ENCODE measurements at places on chromosomes 12 and 14. TPM values are rescaled to one million over a fixed set of nuclear protein-coding genes. Genes with fewer than 3 reads are reported as not detected.

- H3K36me3 ChIP-seq = no peaks in the 10 kb centered on the region
- H3K27ac ChIP-seq = no peak overlapping the region
- H3K4me3 ChIP-seq = no peak overlapping the region
- no peak for DNase-seq
- H3K27me3 ChIP-seq = no peaks in the 10 kb centered on the region
- peaks cover 12% of the 10 kb centered on the region for H3K4me1 ChIP-seq
These were observed 84.2 kb downstream of the LRRC74A start for GRCh38 chr14:76910371-76910890.

GRCh38 chr12:105040476-105040875, 43.8 kb downstream of the ALDH1L2 start:
- H3K27ac ChIP-seq = no peak overlapping the region
- peaks cover 9% of the 10 kb centered on the region for H3K4me1 ChIP-seq
- no peak overlapping the region for H3K4me3 ChIP-seq
- no peak for DNase-seq

DNA sequence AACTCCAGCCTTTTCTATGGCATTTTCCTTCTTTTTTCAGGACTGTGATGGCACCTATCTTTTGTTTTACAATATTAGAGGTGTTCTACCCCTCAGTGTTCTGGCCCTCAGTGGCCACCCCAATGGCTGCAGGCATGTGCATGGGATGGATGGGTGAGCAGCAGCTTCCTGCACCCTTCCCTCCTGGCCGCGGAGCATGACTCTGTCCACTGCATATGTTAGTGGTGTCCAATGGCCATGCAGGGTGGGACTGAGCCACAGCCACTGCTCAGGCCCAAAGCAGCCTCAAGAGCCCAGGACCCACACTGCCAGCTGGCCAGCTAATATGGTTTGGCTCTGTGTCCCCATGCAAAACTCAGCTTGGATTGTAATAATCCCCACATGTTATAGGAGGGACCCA, 1032.3 kb upstream of the FBXO33 start:
- DNase-seq = no peak
- no peaks in the 10 kb centered on the region for H3K4me1 ChIP-seq
- no peaks in the 10 kb centered on the region for H3K27me3 ChIP-seq
- H3K36me3 ChIP-seq = no peaks in the 10 kb centered on the region
- H3K27ac ChIP-seq = no peak overlapping the region

- H3K4me3 ChIP-seq = no peak overlapping the region
- no peak overlapping the region for H3K27ac ChIP-seq
- H3K4me1 ChIP-seq = no peaks in the 10 kb centered on the region
- H3K36me3 ChIP-seq = no peaks in the 10 kb centered on the region
- no peak for DNase-seq
These were observed 55.3 kb upstream of the TMCC3 start for GRCh38 chr12:94705676-94706075.

The PRIMA1 gene
- 1.1 TPM for total RNA-seq

GRCh38 chr14:90658541-90658967, 157.7 kb downstream of the TTC7B start:
- DNase-seq = no peak
- no peak overlapping the region for H3K27ac ChIP-seq
- H3K36me3 ChIP-seq = no peaks in the 10 kb centered on the region
- H3K4me3 ChIP-seq = no peak overlapping the region

DNA sequence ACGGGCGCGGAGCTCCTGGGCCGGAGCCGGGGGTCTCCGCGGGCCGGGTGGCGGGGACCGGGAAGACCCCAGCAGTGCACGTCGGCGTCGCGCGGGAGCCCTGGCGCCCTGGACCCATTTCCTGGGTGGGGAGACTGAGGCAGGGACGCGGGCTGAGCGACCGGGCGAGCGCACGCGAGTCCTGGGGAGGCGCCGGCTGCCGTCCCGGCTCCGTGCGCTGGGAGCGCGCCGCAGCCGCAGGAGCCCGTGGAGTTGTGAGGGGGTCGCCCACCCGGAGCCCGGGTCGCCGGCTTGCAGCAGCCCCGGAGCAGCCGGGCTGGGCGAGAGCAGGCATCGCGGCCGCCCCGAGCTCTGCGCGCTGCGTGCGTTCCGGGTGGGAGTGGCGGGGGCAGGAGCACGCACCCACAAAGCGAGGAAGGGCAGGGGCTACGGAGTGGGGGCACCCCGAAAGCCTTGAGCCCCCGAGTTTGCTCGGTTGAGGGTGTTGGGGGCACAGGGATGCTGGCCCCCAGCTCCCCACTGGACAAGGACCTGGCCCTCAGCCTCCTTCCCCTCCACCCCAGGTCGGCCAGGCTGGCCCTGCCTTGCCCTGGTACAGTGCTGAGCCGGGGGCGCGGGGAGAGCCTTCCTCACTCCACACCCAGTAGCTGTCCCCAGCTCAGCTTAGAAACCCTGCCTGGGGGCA, 620 bp downstream of the MMP17 start:
- peaks cover 20% of the 10 kb centered on the region for H3K4me1 ChIP-seq
- H3K36me3 ChIP-seq = no peaks in the 10 kb centered on the region
- H3K27ac ChIP-seq = no peak overlapping the region
- peak overlapping the region; percentile 40 for H3K4me3 ChIP-seq
- peaks cover 1% of the 10 kb centered on the region for H3K27me3 ChIP-seq
- DNase-seq = no peak

DNA sequence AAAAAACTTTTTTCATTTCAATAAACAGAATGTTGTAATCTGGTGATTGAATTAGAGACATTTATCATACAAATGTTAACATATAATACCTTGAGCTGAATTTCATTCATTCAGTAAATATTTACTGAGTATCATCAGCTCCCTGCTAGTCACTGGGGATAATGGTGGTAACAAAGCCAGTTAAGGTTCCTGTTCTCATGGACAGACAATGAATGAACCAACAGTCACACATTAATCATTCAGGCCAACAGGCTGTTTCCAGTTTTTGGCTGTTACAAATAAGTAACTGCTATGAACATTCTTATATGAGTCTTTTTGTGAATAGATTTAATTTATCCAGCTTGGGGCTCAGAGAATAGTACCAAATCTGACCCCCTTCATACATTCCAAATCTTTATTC, 13.5 kb downstream of the EXD2 start:
- H3K4me3 ChIP-seq = no peak overlapping the region
- no peaks in the 10 kb centered on the region for H3K27me3 ChIP-seq
- H3K36me3 ChIP-seq = no peaks in the 10 kb centered on the region
- no peak overlapping the region for H3K27ac ChIP-seq

DNA sequence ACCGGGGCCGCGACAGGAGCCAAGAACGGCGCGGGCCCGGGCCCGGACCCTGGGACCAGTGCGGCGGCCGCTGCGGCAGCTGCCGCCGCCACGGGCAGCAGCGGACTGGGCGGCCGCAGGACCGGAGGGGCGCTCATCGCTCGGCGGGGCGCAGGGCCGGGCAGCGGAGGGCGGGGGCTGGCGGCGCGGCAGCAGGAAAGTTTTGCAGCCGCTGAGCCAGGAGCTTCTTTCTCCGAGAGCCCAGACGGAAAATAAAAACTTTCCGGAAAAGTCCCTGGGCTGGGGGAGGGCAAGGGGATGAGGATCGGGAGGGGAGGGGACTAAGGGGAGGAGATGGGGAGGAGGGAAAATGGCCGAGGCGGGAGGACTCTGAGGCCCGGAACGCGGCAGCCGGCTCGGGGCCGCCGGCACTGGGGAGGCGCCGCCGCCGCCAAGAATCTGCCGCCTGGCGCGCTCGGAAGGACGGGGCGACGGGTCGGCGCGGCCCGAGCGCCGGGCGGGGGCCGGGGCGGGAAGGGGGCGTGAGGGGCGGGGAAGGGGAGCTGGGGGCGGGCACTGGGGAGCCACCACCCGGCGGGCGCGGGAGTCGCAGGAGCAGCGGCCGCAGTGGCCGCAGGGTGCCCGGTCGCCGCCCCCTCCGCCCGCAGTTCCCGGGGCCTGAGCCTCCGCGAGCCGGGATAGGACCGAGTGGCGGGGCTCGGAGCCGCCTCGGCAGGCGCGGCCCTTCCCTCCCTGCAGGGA, at the start of gene PRKD1:
Gene PRKD1 (minus strand): TSS at position 472 of the 741 bp plus-strand sequence.
- no peak within 1 kb of the TSS for H3K27ac ChIP-seq
- peak within 1 kb of the TSS; percentile 46 for H3K4me3 ChIP-seq
- DNase-seq = no peak
- H3K36me3 ChIP-seq = no peaks in the 10 kb centered on the region
- H3K27me3 ChIP-seq = peaks cover 2% of the 10 kb centered on the region
- no peaks in the 10 kb centered on the region for H3K4me1 ChIP-seq

The EFS gene
- 0.14 TPM for total RNA-seq

GRCh38 chr14:95370076-95370475, 50.4 kb upstream of the CLMN start:
- H3K27ac ChIP-seq = no peak overlapping the region
- no peak overlapping the region for H3K4me3 ChIP-seq
- no peaks in the 10 kb centered on the region for H3K27me3 ChIP-seq
- no peaks in the 10 kb centered on the region for H3K36me3 ChIP-seq
- DNase-seq = no peak

DNA sequence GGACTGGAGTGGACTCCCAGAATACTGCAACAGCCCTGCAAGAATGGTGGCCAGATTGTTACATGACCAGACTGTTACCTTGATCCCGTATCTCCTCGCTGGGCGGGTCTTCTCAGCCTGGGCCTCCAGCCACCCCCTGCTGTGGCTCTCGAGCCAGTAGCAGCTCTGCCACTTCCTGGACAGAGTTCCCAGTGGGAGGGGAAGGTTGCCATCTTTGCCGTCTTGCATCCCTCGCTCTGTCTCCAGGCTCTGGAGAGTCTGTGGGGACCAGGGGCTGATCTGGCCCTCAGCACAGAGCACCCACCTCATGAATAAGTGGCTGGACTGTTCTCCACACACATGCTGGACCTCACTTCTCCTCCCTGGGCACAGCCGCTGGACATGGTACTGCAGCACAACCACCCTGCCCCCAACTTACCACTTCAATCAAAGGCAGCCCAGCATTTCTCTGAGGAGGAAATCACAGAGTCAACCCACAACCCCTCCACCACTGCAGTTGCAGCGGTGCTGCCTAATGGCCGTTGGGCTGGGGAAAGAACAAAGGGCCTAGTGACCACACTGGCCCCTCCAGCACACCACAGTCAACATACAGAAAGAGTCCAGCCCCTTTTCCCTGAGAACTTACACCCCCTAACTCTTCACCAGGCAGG, 6.9 kb upstream of the KLRF1 start:
- no peaks in the 10 kb centered on the region for H3K36me3 ChIP-seq
- no peak overlapping the region for H3K27ac ChIP-seq
- no peaks in the 10 kb centered on the region for H3K27me3 ChIP-seq
- no peaks in the 10 kb centered on the region for H3K4me1 ChIP-seq

- H3K4me1 ChIP-seq = peaks cover 36% of the 10 kb centered on the region
- H3K27me3 ChIP-seq = no peaks in the 10 kb centered on the region
- DNase-seq = no peak
These were observed 5.9 kb downstream of the POMT2 start for GRCh38 chr14:77314539-77315457.

DNA sequence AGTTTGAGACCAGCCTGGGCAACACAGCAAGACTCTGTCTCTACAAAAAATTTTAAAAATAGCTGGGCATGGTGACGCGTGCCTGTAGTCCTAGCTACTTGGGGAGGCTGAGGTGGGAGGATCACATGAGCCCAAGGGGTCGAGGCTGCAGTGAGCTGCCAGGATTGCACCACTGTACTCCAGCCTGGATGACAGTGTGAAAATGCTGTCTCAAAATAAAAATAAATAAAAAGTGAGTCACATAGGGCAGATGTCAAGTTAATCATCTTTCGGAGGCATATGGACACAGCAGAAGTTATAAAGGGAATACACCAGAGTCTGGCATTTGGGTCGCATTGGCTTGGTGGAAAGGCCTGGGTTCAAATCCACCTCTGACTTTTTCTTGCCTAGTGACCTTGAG, 92.7 kb downstream of the PHETA1 start:
- no peaks in the 10 kb centered on the region for H3K36me3 ChIP-seq
- H3K4me1 ChIP-seq = no peaks in the 10 kb centered on the region
- no peaks in the 10 kb centered on the region for H3K27me3 ChIP-seq
- H3K4me3 ChIP-seq = no peak overlapping the region
- no peak for DNase-seq
- H3K27ac ChIP-seq = no peak overlapping the region

DNA sequence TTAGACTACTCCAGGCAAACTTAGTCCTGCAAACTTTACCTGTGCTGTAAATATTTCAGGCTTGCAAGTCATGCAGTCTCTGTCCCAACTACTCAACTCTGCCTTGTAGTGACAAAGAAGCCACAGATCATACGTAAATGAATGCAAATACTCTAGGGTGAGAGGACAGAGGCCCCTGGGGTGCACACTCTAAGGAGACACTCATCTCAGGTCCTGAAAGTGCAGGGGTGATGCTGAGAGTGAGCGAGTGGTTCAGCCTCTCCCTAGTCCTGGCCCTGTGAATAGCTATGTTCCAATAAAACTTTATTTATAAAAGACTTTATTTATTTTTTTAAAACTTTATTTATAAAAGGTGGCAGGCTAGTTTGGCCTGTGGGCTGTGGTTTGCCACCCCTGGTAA, 34.9 kb downstream of the HCAR2 start:
- no peaks in the 10 kb centered on the region for H3K27me3 ChIP-seq
- no peak overlapping the region for H3K27ac ChIP-seq
- H3K4me1 ChIP-seq = no peaks in the 10 kb centered on the region
- no peak overlapping the region for H3K4me3 ChIP-seq
- DNase-seq = no peak

- no peaks in the 10 kb centered on the region for H3K27me3 ChIP-seq
- no peak for DNase-seq
- H3K36me3 ChIP-seq = no peaks in the 10 kb centered on the region
- H3K4me1 ChIP-seq = no peaks in the 10 kb centered on the region
- no peak overlapping the region for H3K4me3 ChIP-seq
These were observed 180.9 kb downstream of the NTF3 start for GRCh38 chr12:5612556-5613410.

The CLEC4C gene
- not detected for total RNA-seq

GRCh38 chr14:50230701-50231474, 490 bp downstream of the SOS2 start:
- H3K27ac ChIP-seq = peak overlapping the region; percentile 68
- H3K4me3 ChIP-seq = peak overlapping the region; percentile 76
- H3K4me1 ChIP-seq = peaks cover 6% of the 10 kb centered on the region
- no peaks in the 10 kb centered on the region for H3K27me3 ChIP-seq
- H3K36me3 ChIP-seq = no peaks in the 10 kb centered on the region

- H3K36me3 ChIP-seq = peaks cover 2% of the 10 kb centered on the region
- H3K27me3 ChIP-seq = no peaks in the 10 kb centered on the region
- H3K27ac ChIP-seq = no peak overlapping the region
These were observed 34.6 kb downstream of the MTHFD1 start for GRCh38 chr14:64422756-64423155.

Data from Caco-2 (cell line).